Pulmonary artery endothelial cell (primary cell): ENCODE measurements at places on chromosomes 6 and 20.

- no peak for DNase-seq
These were observed 54.2 kb upstream of the FAM83D start for GRCh38 chr20:38872036-38872435.

GRCh38 chr6:42086046-42087035, 36.0 kb downstream of the TAF8 start:
- DNase-seq, result no peak

DNA sequence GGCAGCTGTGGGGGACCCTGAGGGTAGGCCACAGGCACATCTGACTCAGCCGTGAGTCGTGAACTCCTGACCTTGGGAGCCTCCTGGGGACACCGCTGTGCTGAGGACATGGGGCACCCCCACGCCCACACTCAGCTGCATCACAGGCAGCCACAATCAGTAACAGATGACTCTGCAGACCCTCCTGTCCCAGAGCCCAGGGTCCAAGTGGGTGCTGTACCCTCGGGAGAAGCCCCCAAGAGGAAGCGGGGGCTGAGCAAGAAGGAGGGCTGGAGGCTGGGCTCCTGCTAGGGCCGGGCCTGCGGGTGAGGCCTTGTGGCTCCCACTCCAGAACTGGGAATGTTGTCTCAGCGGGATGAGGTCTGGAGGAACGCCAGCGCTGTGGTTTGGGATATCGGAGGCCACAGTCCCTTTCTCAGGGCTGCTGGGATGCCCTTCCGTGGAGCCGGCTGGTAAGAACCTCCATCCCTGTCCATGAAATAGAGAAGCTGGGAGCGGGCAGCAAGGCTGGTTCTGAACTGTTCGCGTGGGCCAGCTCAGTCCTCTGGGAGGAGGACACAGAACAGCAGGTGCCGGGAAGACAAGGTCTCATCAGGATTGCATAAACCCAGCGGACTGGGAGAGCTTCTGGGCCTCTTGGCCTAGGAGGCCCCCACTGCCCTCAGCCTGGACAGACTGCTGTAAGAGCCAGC, 3.1 kb upstream of the LAMA5 start:
- DNase-seq, result no peak

DNA sequence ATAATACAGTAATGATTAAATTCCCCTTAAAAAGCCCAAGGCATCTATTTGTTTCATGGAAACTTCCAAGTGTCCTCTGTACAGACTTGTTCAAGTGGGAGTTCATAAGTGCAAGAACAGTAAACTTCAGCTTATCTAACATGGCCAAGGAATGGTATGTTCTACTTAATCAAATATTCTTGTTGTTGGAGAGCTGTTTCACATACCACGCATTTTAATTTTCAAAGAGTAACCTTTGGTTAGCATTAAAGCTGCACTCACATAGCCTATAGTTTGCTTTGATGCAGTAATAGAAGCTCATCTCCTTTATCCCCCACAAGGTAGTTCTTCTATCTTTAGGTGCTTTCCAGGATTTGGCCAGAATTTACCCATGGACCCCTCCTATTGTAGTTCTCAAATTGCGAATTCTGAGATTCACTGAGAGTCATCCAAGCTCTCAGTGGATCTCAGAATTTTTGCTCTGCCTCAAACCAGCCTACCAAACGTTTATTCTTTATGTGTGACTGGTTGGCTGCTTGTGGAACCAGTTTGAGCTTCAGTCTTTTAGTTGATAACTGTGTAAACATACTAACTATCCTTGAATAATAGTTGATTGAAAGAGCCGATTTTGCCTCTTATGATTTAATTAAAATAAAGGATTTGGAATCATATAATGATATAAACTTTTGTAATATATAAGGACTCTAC, 668.0 kb upstream of the FLRT3 start:
- DNase-seq, result no peak

- DNase-seq, result no peak
These were observed 7.2 kb upstream of the LCA5 start for GRCh38 chr6:79544299-79544927.

DNA sequence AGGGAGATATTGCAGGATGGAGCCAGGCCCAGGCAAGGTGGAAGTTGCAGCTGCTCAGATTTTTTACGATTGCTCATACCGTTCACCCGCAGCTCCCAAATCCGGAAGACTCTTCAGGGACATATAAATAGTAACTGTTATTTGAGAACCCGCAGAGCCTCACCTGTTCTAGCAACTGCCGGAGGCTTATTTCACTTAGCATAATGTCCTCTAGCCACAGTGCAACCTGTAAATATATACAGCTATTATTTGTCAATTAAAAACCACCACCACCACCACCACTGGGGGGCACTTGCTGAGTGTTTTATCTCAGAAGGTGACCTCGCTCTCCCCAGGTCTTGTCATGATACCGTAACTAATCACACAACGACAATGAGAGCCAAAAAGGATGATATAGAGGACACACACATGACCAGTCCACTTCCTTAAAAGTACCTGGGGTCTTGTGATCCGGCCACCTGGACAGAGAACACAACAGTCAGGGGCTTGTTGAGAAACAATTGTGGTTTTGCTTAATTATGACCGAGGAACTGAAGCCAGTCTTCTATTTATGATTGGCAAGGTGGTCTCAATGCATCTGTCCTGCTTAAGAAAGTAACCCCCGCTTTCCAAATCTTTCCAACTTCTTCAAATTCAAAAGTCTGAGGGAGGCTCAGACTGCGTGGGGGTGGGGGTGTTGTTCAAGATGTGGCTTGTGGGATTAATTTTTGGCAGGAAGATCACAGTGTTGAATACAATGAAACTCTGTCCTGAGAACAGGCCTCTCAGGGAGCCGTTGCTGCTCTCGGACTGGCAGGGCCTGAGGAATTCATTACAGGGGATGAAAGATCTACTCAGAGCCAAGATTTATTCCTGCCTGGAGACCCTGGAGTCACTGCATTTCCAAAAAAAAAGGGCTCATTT, 107.7 kb upstream of the PRND start:
- peak; percentile 37 for DNase-seq

DNA sequence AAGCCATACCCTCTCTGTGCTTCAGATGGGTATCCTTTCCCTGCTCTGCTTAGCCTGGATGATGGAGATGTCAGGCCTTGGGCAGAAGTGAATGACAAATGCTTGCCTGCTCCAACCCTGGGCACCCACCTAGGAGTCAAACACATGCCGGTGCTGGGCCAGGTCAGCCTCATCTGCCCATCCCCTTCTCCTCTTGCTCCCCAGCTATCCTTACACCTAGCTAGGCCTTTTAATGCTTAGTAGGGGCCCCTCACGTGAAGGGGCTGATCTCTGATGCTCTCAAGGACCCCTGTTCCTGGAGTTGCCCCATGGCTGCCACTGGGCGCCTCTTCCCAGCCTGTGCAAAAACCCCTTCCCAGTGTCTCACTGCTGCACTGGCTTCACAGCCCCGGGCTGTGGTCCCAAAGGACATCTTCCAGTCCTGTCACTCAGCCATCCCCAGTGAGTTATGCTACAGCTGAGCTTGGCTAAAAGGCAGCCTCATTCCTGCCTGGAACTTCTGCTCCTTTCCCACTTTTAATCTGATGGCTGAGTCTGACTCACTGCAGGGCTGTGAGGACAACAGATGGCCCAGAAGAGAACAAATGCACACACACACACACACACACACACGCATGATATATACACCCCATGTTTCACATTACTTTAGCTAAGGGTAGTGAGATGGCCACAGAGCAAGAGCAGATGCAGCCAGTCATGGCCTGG, 12.8 kb upstream of the SDCBP2 start:
- DNase-seq, result no peak

GRCh38 chr6:2841264-2842138, at the start of gene SERPINB1:
TSS of gene SERPINB1 (minus strand) at chr6:2841863. CDS start at chr6:2840586, 1,277 bp downstream.
- no peak for DNase-seq

- no peak for DNase-seq
These were observed 62.4 kb upstream of the QKI start for GRCh38 chr6:163352011-163352685.

GRCh38 chr6:61711849-61712248, 574.2 kb downstream of the KHDRBS2 start:
- no peak for DNase-seq

GRCh38 chr6:116385459-116385802, 14.7 kb downstream of the DSE start:
- DNase-seq, result no peak

GRCh38 chr6:133062077-133062476, 179.1 kb upstream of the EYA4 start:
- no peak for DNase-seq
